Stimulated activated CD4-positive, alpha-beta T cell treated with anti-CD3 and anti-CD28 coated beads, TNF-alpha, amount 100 ng/mL, for 24 hours (primary cell): ENCODE measurements at places on chromosomes 6 and 20.

DNA sequence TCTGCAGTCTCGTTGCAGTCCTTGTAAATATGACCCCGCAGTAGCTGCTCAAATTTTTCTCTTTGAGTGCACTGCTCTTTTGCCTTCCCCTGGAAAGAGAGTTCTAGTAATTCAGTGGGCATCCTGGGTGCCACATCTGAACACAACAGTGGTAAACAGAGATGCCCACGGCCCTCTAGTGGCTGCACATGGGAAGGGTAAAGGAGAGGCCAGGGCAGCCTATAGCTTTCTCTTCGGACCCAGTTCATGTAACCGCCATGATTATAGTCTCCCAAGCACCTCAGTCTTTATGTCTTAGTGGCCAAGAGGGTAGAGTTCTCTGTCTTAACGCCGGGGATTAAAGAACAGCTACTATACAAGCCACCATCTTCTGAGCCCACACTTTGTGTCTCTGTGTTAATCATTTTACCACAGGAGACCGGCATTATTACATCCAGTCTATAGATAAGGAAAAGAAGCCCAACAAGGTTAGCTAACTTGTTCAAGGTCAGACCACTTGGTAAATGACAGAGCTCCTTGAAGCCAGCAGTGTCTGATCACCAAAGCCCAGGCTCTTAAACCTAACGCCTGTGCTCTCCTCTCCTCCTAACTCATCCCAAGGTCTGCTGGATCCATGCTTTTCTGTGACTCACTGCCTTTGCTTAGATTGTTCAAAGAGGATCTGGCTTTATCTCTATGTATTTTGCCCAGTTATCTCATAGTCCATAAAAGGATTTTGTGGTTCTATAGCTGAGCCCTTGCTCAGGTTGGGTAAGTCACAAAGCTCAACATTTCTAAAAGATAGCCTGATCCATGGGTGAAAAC, 81.8 kb downstream of the ISM1 start:
- no peak for DNase-seq

DNA sequence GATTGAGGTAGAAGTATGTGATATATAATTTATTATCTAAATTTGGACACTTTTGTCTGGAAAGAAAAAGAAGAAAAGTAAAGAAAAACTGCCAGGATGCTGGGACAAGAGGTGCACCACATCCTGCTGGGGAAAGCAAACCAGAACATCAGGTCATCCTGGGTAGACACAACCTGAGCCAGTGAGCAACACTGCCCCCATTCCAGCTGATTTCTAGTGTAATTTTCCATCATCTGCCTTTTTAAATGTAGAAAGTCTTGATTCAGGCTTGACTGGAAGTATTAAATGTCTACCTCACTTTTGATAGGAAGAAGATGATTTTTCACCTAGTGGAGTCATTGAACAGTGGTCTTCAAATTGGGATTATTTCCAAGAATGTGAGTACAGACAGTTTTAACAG, 1164.5 kb upstream of the CITED2 start:
- no peak for DNase-seq

- no peak for DNase-seq
Observed at GRCh38 chr6:16139556-16139955, 10.7 kb downstream of the MYLIP start.

DNA sequence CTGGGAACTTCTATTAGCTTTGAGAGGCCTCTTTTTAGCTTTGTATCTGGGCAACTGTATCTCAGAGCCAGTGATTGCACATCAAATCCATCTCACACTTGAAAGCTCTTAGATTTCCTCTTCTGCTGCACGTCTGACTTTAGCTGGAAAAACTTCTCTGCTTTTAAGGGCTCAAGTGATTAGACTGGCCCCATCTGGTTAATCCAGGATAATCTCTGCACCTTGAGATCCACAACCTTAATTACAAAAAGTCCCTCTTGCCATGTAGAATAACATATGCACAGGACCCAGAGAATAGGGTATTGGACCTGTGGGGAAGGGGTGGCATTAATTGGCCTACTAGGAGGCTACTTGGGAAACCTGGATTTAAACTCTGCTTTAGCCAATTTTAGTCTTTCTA, 24.2 kb downstream of the KLHL31 start:
- no peak for DNase-seq

GRCh38 chr6:42715871-42716270, 6.5 kb downstream of the PRPH2 start:
- DNase-seq = no peak

- DNase-seq = no peak
Observed at GRCh38 chr6:145420599-145420998, 314.7 kb downstream of the EPM2A start.

- no peak for DNase-seq
Observed at GRCh38 chr6:144809120-144809519, 524.0 kb downstream of the UTRN start.

- no peak for DNase-seq
Observed at GRCh38 chr6:15531973-15532372, 130.9 kb downstream of the DTNBP1 start.

- DNase-seq = no peak
Observed at GRCh38 chr20:57757767-57758166, 48.0 kb upstream of the PMEPA1 start.

DNA sequence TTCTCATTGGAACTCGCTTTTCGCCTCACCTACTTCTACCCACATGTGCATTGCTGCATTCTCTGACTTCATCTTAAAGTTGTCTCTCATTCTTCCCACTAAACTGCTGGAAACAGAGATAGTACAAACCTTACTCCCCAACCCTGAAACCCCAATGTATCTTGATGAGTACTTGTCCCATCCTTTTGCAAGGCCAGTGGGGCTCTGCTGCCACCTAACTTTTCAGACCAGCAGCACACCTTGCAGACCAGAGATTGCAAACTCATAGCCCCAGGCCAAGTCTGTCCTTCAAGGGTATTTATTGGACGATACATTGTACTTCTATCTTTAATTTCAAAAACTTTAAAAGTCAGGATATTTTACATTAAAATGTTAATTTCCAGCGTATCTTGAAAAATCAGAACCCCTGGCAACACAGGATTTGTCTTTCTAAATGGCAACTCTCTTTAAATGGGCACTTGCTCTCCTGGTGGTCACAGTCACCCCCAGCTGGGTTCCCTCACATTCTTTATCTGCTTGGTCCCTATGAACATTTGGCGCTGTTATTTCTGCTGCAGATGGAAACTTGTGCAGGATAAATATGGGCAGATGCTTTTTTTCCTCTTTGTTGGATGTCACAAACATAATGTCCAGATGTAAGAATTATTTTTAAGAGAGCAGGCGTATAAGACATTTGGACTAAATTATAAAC, 83.9 kb downstream of the SOD2 start:
- no peak for DNase-seq

- no peak for DNase-seq
Observed at GRCh38 chr20:10576411-10577090, 97.2 kb downstream of the JAG1 start.

GRCh38 chr6:85453490-85453889, 3.6 kb downstream of the NT5E start:
- DNase-seq = no peak

DNA sequence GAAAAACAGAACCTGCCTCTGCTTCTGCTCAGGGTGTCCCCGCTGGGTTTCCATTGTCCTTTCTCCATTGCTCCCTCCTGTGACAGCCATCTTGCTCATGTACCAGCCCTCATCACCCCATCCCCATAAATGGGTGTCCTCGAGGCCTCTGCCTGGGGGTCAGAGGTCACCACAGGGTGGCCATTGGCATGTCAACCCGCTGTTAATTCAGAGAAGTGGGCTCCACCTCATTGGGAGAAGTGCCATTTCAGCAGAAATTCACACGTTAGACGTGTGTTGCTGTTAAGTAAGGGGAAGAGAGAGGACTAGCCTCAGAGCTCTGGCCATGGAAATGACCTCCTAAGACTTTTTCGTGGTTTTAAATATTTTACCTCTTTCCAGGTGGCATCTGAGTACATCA, 71.9 kb downstream of the PTPN1 start:
- no peak for DNase-seq

DNA sequence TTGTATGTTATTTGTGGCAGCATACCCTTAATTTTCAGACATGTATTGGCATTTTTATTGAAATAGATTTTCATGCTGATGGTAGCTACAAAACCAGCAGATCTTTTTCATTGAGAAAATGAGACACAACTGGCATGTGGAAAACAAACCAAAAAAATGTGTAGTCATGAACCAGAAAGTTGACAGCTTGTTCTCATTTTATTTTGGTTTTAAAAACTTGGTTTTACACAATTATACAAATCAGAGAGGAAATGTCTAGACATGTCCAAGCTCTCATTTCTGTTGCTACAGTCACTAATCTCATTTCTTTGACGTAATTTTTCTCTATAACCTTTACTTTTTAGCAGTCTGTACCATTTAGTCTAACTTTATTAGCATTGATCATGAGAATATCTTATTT, 85.4 kb downstream of the GRIK2 start:
- DNase-seq = no peak

DNA sequence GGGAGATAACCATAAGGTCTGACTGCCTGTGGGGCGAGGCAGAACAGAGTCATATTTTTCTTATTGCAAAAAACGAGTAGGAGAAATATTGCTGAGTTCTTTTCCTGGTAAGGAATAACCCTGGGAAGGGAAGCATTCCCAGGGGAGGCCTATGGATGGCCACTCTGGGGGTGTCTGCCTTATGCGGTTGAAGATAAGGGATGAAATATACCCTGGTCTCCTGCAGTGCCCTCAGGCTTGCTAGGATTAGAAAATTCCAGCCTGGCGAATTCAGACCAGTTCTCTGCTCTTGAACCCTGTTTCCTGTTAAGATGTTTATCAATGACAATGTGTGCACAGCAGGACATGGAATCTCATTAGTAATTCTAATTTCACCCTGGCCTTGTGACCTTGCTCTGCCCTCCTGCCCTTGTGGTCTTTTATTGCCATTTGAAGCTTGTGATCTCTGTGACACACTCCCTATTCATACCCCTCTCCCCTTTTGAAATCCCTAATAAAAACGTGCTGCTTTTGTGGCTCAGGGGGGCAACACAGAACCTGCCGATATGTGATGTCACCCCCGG, 491.1 kb upstream of the EYS start:
- no peak for DNase-seq

GRCh38 chr20:11086970-11087369, 413.2 kb upstream of the JAG1 start:
- no peak for DNase-seq

- no peak for DNase-seq
Observed at GRCh38 chr20:17225851-17226409, 910 bp upstream of the PCSK2 start.

GRCh38 chr6:53584726-53585125, 39.8 kb upstream of the GCLC start:
- DNase-seq = no peak

DNA sequence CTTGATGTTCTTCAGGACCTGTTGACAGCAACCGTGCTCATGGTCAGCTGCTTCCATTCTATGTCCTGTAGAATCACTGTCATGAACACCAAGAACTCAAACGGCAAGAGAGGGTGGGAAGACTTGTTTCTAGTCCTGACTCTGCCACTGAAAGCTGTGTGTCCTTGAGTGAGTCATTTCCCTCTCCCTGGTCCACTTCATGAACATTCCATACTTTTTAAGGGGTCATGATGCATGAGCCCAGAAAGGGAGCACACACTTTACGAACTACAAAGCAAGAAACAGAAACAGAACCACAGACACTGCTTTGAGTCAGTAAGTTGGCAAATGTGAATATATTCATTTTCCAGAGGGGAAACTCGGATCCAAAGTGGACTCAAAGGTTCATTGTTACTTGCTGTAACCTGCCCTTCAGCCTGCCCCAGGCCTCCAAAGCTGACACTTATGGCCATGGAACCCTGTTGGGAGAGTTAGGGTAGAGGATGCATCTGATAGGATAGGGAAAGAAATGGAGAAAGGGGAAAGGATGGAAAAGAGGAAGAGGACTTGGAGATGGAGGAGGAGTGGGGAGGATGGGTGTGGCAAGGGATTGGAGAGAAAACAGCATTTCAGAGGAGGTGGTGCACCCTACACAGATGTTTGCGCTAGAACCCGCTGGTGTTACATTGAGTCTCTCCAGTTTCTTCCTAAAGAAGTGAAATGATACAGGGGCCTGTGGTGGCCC, 129.8 kb downstream of the FOXO3 start:
- no peak for DNase-seq
